Hematopoietic multipotent progenitor cell (in vitro differentiated cells): ENCODE measurements at places on chromosomes 4 and X.

DNA sequence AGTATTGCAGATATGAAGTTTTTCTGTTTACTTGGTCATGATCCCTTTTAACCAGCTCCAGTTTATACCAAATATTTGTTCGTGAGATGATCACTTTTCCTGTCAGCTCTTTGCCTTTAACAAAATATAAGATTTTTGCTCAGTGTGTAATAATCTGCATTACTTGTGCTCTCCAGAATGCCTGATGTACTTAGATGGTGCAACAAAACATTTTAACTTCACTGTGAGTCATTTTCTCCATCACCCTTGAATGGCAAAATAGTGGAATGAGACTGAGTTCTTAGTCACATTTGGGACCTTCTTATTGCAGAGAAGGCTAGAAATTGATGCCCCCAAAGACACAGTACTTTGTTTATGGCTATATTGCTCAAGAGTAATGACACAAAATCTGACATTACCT is 252.0 kb downstream of the FRMPD4 start:
- no peak for DNase-seq

DNA sequence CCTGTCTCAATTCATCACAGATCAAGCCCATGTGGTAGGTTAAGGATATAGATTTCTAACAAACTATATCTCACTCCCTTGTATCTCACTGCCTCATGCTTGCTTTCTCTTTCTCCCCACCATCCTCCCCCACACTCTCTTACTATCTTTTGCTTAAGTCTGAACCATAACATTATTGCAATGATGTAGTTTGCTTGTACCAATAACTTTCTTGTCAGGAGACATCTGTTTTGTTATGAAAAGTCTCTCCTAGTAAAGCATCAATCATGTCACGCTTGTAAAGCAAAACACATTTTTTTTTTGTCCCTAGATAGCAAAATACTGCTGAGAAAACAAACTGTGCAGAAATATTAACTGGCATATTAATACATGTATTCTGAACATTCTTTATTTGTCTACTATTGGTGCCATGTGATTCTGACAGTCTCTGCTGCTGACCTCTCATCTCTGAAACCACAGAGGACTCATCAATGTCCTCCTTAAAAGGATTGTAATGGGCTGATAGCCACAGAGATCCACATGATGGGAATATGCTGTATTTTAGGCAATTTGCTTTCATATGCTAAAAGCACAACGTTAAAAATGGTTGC is 217.5 kb downstream of the VEGFC start:
- DNase-seq: no peak

DNA sequence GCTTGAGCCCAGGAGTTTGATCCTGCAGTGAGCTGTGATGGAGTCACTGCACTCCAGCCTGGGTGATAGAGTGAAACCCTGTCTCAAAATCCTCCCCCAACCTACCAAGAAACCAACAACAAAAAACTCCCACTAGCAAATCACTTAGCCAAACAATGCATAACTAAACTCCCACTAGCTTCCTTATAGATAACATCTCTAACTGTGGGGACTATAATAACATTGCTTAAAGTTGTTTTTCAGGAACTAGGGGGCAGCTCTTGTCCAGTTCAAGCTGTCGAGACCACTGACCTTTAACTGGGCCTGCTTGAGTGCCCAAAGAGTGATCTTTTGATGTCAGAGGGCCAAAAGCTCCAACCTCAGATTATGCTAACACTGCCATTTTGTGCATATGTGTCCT is 81.7 kb downstream of the FREM3 start:
- DNase-seq: no peak

DNA sequence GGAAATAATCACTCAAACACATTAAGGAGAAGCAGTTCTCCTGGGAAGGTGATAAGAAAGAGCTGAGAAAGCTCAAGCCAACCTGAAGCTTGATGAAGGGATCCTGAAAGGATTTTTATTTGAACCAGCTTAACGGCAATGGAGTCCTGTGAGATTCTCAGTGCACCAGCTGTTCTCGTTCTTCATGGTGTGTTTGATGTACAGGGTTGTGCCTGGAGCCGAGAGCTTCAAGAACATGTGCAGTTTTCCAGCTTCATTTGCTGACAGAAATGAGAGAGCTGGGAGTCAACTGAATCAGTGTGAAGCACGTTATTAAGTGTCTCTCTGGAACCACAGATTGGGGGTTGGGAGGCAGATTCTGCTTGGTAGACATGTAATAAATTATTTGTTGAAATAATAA is 115.7 kb downstream of the ANKRD50 start:
- DNase-seq: no peak

- DNase-seq: peak; percentile 65
Observed at GRCh38 chrX:20266810-20267606, at the start of gene RPS6KA3. TSS of gene RPS6KA3 (minus strand) at chrX:20266909. CDS start at chrX:20266632, 277 bp downstream.

DNA sequence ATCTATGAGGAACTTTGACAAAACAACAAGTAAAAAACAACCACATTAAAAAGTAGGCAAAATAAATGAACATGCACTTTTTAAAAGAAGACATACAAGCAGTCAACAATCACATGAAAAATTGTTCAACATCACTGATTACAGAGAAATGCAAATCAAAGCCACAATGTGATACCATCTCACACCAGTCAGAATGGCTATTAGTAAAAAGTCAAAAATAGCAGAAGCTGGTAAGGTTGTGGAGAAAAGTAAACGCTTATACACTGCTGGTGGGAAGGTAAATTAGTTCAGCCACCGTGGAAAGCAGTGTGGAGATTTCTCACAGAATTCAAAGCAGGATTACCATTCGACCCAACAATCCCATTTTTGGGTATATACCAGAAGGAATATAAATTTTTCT is 17.0 kb upstream of the LNX1 start:
- no peak for DNase-seq

GRCh38 chr4:156820931-156821330 is 150.7 kb downstream of the PDGFC start:
- DNase-seq: no peak

GRCh38 chrX:29541038-29541437 is 674.3 kb upstream of the MAGEB2 start:
- no peak for DNase-seq

GRCh38 chr4:154658680-154659405 is 46.4 kb upstream of the FGG start:
- no peak for DNase-seq

DNA sequence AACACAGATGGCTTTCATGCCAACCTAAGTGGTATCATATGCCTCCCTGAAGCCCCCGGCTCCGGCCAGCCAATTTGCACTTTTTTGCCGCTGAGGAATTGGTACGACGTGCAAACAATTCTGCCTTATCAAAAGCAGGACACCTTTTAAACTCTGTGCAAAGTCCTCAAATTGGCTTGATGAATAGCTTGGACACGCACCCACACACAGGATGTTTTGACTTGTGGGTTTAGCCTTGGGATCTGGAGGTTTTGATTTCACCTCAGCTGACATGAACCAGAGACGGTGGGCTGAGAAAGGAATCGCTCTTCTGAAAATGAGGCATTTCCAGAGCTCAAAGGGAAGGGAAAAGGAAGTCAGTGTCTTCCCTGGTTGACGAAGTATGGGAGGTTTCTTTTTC is 110.8 kb upstream of the SHOX start:
- no peak for DNase-seq

DNA sequence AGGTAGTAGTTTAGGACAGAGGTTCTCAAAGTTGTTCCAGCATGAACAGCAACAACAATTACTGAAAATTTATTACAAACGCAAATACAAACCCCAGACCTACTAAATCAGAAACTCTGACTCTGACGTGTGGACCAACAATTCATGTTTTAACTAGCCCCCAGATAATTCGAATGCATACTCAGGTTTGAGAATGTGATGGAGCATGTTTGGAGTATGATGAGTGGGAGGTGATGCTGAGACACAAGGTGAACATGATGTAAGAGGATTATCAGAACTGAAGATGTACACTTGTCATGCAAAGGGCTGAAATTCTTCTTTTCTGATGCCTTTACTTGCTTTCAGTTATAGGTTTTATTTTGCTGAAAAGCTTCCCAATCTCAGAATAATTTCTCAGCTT is 323.0 kb downstream of the INPP4B start:
- DNase-seq: no peak

DNA sequence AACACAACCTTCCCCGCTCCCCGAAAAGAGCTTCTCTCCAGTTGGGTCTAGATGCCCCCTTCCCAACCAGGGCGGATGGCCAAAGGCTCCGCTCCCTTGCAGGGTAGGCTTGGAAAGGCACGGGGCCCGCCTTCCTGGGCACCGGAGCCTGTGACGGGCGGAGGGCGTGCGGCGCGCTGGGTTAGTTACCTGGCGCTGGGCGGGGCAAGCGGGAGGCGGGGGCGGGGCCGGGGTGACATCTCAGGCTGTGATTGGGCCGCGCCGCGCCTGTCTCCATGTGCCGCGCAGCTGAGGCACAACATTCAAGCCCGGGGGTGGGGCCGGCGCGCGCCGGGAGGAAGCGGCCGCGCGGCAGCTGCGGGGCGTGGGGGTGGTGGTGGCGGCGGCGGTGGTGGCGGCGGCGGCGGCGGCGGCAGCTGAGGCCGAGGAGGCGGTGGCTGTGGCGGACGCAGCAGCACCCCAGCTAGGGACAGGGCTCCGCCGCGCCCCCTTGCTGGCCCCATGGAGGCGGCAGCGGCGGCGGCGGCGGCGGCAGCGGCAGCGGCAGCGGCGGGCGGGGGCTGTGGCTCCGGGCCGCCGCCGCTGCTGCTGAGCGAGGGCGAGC is at the start of gene REPS2:
Gene REPS2, plus strand, starts transcription at position 298 of the 604 bp plus-strand sequence. Its CDS starts 204 bp downstream, at position 502.
- DNase-seq: peak; percentile 81

- DNase-seq: peak; percentile 36
Observed at GRCh38 chr4:146520896-146521540, 722 bp downstream of the SLC10A7 start.

- no peak for DNase-seq
Observed at GRCh38 chr4:113537203-113537602, 224.3 kb downstream of the CAMK2D start.

DNA sequence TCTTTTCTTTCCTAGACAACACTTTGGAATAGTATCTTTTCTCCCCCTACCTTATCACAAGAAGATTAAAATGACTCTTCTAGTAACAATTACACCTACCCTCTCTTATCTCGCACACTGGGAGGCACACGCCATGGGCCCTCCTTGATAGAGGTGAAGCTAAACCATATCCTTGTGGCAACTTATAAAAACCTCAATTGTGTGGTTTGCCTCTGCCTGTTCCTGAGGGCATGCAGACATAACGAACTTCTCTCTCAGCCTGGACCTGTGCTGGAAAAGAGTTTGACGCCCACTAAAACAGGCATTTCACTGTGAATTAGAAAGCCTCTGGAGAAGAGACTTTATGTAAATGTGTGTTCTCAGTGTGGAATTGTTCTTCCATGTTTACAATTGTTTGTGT is 141.2 kb downstream of the NDST3 start:
- no peak for DNase-seq

GRCh38 chr4:137701401-137701800 is 169.1 kb upstream of the PCDH18 start:
- DNase-seq: no peak

DNA sequence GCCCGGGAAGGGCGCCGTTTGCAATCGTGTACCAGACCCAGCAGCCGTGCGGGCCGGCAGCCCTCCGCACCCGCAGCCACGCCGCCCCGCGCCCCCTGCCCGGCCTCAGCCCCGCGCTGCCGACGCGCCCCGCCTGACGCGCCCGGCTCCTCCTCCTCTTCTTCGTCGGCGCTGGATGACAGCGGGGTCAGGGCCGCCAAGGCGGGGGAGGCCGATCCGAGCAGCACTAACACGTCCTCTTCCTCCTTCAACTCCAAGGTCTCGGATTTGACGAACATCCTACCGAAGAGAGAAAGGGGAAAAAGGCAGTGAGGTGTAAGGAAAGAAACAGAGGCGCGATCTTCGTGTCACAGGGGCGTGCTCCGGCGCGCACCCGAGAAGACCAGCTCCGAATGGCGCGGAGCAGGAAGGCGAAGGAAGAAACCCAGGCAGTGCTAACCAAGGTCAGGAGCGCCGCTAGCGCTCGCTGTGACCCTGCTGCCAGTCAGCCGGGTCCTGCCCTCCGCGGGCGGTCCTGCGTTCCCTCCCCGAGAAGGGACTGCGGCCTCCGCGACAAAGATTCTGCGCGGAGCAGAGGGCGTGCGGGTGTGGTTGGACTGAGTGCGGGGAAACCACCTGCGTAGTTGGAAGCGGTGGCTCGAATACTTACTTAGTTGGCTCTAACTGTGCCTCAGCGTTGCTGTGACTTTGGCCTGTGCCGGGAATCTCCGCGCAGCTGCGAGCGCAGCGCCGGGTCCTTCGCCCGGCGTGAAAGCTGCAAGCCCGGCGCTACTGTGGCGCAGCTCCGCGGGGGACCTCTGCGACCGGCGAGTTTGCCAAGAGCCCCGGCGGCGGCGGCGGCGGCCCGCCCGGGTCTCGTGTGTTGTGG is 548 bp downstream of the NEUROG2 start:
- DNase-seq: no peak

DNA sequence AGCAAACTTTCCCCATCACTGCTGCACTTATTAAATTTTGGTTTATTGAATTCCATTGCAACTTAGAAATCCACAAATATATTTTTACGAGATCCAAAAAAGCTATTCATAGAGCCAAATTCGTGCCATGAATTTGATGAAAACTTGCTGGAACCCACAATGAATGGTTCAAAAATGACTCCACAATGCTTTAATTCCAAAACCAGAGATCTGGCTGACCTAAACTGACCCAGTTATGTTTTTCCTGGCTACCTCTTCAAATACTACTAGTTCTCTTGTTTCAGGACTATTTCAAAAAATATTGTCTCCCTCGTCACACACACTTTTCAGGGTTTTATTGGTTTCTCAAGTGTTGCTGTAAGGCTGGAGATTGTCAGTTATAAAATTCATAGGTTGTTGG is 474.8 kb downstream of the PDGFC start:
- DNase-seq: no peak

GRCh38 chrX:12614266-12614665 is 176.9 kb upstream of the PRPS2 start:
- DNase-seq: no peak

DNA sequence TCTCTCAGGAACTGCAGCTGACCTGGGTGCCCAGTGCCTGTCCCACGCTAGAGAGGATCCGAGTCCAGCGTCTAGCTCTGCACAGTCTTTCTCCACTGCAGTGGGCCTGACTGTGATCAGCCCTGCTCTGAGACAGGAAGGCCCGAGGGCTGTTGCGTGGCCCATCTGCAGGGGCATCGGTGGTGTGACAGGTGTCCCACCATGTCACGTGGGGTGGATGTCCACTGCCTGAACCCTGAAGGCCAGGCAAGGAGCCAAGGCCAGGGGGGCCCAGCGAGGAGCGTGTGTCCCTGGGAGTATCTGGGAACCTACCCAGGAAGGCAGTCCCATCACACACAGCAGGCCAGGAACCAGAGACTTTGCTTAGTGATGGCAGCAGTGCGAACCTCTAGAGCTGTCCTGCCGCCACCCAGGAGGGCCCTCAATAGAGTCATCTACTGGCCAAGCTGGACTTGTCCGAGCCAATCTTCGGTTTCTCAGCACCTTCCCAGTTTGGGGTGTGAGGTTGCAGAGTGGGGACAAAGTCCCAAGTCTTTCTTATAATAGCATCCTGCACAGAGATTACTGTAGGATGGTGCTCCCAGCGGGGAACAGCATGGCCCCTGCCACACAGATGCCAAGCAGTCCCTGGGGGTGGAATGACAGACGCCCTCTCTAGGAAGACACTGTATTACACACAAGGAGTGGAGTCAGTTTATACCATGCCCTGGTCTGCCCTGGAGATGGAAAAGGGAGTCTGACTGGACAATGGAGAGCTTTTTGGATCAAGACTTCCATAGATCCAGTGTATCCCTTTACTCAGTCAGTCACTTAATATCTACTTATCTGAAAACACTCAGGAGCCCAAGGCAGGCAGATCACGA is 38.3 kb downstream of the DCTD start:
- DNase-seq: no peak
